ENCODE measurements at places on chromosomes 1 and 21.

DNA sequence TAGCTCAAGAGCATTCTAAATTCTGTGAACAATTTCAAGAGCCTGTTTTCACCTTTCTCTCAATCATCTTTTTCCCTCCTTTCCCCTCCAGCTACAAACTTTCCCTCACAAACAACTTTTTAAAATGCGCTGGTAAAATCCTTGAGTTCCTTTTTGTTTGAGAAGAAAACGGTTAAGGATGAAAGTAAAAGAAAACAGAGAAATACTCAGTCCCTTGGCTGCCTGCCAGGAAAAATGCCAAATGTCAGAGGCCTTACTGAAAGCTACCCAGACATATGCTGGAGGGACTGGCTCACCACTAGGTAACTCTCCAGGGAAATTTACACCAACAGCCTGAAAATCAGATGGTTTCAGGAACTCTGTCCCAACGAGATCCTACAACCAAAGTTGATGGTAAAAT is 11.0 kb upstream of the SERBP1 start:
- DNase-seq: no peak

DNA sequence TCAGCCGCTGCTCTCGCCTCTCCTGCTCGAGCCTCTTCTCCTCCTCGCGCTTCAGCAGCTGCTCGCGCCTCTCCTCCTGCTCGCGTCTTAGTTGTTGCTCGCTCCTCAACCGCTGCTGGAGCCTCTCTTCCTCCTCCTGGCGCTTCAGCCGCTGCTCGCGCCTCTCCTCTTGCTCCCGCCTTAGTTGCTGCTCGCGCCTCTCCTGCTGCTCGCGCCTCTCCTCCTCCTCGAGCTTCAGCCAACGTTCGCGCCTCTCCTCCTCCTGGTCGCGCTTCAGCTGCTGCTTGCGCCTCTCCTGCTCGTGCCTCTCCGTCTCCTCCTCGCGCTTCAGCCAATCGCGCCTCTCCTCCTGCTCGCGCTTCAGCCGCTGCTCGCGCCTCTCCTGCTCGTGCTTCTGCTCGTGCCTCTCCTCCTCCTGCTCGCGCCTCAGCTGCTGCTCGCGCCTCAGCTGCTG is 3.7 kb downstream of the TCHH start:
- no peak for DNase-seq

DNA sequence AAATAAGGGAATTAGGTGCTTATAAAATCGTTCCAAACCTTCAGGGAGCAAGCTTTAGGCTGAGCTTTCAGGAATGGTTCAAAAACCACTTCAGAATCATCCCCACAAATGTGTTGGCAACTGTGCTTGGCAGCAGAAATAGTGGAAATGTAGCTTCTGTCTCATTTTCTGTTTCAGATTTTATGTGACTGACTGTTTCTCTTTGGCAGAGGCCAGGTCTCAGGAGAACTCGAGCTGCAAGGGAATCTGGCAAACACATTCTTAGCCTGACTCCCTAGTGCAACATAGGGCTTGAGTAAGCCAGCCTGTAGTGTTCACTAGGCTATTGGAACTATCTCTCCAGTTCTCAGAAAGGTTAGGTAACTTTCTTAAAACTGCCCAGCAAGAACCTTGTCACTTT is 128.6 kb downstream of the PLA2G4A start:
- no peak for DNase-seq

GRCh38 chr1:204524986-204525385 is 8.8 kb downstream of the MDM4 start:
- no peak for DNase-seq

DNA sequence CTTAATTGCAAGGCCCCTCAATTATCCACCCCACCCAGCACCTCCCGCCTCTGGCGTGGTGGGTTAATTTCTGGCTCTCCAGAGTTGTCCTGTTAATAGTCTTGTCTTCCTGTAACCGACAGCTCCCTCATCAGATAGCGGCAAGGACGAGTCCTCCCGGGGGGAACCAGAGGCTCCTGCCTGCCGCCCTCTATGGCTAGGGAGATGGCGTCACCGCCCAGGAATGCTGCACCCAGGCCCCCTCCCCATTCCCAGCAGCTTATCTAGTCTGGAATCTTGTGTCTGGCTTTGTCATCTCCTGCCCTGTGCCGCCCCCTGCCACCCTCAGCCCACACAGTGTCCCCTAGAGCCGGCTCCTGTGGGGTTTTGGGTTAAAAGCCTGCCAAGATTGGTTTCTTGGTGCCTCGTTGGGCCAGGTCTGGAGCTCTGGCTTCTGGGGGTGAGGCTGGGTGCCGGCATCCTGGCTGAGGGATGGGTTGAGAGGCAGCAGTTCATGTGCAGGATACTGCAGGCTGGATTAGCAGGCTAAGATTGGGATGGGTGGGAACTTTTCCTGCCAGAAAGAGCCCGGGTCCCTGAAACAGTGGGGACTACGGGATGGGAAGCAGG is 48.8 kb downstream of the EDN2 start:
- no peak for DNase-seq

Data from C1 segment of cervical spinal cord (tissue), 14 donors.